ENCODE measurements at places on chromosomes 2 and 18.

DNA sequence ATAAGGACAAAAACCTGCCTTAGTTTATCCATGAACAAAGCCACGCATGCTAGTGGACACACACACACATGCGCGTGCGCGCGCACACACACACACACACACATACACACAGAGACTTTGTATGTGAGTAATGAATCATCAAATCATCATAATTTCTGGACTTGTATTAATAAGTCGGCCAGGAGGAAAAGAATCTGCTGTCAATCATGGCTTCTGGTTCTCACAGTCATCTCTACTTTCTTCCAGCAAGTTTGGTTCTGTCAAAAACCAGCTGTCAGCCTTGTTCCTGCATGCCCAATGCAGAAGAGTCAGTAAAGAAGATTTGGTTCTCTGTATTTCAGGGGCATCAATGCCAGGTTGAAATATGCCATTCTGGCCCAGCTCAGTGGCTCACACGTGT, 1.1 kb upstream of the TTR start:
- no peak overlapping the region for H3K27ac ChIP-seq
- H3K4me1 ChIP-seq, result no peaks in the 10 kb centered on the region
- H3K27me3 ChIP-seq, result no peaks in the 10 kb centered on the region
- no peak for DNase-seq

DNA sequence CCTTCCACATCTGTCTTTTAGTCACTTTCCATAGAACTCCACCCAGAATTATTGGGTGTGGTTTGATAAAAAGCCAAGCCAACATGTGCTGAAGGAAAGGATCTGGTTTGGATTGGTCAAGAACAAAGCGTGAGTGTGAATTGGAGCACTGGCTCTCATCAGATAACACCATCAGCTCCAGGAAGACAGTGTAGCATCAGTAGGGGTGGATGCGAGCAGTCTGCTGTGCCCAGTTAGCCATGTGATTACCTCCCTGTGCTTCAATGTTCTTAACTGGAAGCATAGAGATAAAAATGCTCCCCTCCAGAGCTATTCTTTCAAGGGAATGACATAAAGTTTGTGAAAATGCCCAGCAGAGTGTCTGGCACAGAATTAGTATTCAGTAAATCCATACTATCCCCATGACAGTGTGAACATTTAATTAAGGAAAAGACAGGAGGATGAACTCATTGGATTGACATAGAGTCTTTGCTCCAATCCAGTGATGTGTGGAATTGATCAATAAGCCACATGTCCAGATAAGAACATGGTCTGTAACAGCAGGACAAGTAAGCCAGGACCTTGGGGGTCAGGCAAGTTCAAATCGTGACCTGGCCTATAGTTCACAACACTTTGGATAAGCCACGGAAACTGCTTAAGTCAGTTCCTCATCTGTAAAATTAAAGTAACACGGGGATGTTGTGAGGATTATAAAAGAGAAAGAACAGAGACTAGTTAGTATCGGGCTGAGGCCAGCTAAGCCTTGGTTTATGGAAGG, 68.0 kb downstream of the FAM124B start:
- no peaks in the 10 kb centered on the region for H3K4me1 ChIP-seq
- no peak for DNase-seq
- no peaks in the 10 kb centered on the region for H3K36me3 ChIP-seq
- H3K4me3 ChIP-seq, result no peak overlapping the region
- no peaks in the 10 kb centered on the region for H3K27me3 ChIP-seq

- no peak for DNase-seq
- no peak overlapping the region for H3K4me3 ChIP-seq
- no peaks in the 10 kb centered on the region for H3K27me3 ChIP-seq
- H3K36me3 ChIP-seq, result no peaks in the 10 kb centered on the region
Observed at GRCh38 chr2:173386021-173386737, 31.5 kb downstream of the CDCA7 start.

GRCh38 chr2:26292646-26293045, 47.9 kb downstream of the HADHB start:
- H3K36me3 ChIP-seq, result no peaks in the 10 kb centered on the region
- no peak overlapping the region for H3K27ac ChIP-seq
- no peaks in the 10 kb centered on the region for H3K27me3 ChIP-seq
- H3K4me3 ChIP-seq, result no peak overlapping the region

- no peaks in the 10 kb centered on the region for H3K27me3 ChIP-seq
- peak overlapping the region; percentile 79 for H3K27ac ChIP-seq
- peak overlapping the region; percentile 52 for H3K4me3 ChIP-seq
Observed at GRCh38 chr18:12946549-12947284, 1.1 kb upstream of the SEH1L start.

DNA sequence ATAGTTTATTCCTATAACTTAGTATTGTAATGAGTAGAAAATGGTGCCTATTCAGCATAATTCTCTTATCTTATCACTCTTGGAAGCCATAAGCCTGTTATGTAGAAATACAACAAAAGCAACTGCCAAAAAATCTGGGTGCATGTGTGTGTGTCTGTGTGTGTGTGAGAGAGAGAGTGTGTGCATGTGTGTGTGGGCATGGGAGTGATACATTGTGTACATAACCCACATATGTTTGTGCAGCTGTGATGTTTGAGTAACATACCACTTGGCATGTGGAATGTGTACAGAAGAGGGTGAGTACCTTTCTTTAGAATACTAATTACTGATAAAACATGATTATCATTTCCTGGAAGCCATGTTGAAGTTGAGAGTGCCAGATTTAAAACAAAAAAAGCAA, 642.3 kb upstream of the SYT4 start:
- H3K27ac ChIP-seq, result no peak overlapping the region
- no peak overlapping the region for H3K4me3 ChIP-seq
- DNase-seq, result no peak
- no peaks in the 10 kb centered on the region for H3K36me3 ChIP-seq
- H3K4me1 ChIP-seq, result no peaks in the 10 kb centered on the region

GRCh38 chr2:228094377-228094921, 87.0 kb downstream of the SPHKAP start:
- no peak overlapping the region for H3K4me3 ChIP-seq
- DNase-seq, result no peak
- H3K27ac ChIP-seq, result no peak overlapping the region
- no peaks in the 10 kb centered on the region for H3K4me1 ChIP-seq
- no peaks in the 10 kb centered on the region for H3K27me3 ChIP-seq

Measured in effector memory CD4-positive, alpha-beta T cell (primary cell).